Subcutaneous preadipocyte (primary cell): ENCODE measurements at places on chromosomes 7 and 10. TPM values are rescaled to one million over a fixed set of nuclear protein-coding genes. Genes with fewer than 3 reads are reported as not detected.

ZNF804B gene
- total RNA-seq, result not detected in 2 replicates

OR2A7 gene
- 0.20 and 1.1 TPM in 2 replicates for total RNA-seq

CALML5 gene
- not detected in 2 replicates for total RNA-seq

C7orf33 gene
- not detected in 2 replicates for total RNA-seq

LEP gene
- total RNA-seq, result under 0.01 TPM in 1 of 2 replicates, not detected in the other

TMEM229A gene
- not detected in 2 replicates for total RNA-seq

PAXIP1 gene
- 7.0 and 11.9 TPM in 2 replicates for total RNA-seq

HTRA1 gene
- 168 and 310 TPM in 2 replicates for total RNA-seq

AGAP9 gene
- 5.5 and 6.5 TPM in 2 replicates for total RNA-seq

DNA2 gene
- 9.6 and 11.7 TPM in 2 replicates for total RNA-seq

FMC1 gene
- total RNA-seq, result 6.8 and 13.2 TPM in 2 replicates

TECTB gene
- total RNA-seq, result not detected in 2 replicates

CHST15 gene
- total RNA-seq, result 3.3 and 10.7 TPM in 2 replicates

EN2 gene
- total RNA-seq, result not detected in 2 replicates

KLF14 gene
- 0.20 and 0.37 TPM in 2 replicates for total RNA-seq

NPTX2 gene
- under 0.01 and 0.98 TPM in 2 replicates for total RNA-seq

LIPF gene
- total RNA-seq, result not detected in 2 replicates

CCDC172 gene
- total RNA-seq, result not detected in 2 replicates

ERVW-1 gene
- total RNA-seq, result not detected in 2 replicates

BTRC gene
- 9.2 and 10.0 TPM in 2 replicates for total RNA-seq

SEMA4G gene
- 0.59 and 1.1 TPM in 2 replicates for total RNA-seq

CABCOCO1 gene
- total RNA-seq, result 0.20 and 0.37 TPM in 2 replicates

TRPV6 gene
- total RNA-seq, result not detected in 2 replicates

PON3 gene
- 0.37 and 0.59 TPM in 2 replicates for total RNA-seq

CC2D2B gene
- under 0.01 TPM in 1 of 2 replicates, not detected in the other for total RNA-seq

C10orf62 gene
- 0.20 TPM in 1 of 2 replicates, not detected in the other for total RNA-seq

TBX20 gene
- total RNA-seq, result 0.59 TPM in 1 of 2 replicates, not detected in the other

PTF1A gene
- not detected in 2 replicates for total RNA-seq

LRRC18 gene
- total RNA-seq, result not detected in 2 replicates

PLAC9 gene
- total RNA-seq, result 24.8 and 33.8 TPM in 2 replicates

SLC13A1 gene
- total RNA-seq, result not detected in 2 replicates

LIPK gene
- not detected in 2 replicates for total RNA-seq

NAT16 gene
- total RNA-seq, result not detected in 2 replicates

ATOH7 gene
- total RNA-seq, result under 0.01 TPM in 1 of 2 replicates, not detected in the other

CYP3A4 gene
- total RNA-seq, result not detected in 2 replicates

FANK1 gene
- 0.20 and 0.73 TPM in 2 replicates for total RNA-seq

CLDN3 gene
- total RNA-seq, result not detected in 2 replicates
